Natural killer cell (primary cell): ENCODE measurements at places on chromosomes 11 and 22.

GRCh38 chr11:67776852-67777520 is 102.6 kb upstream of the ALDH3B2 start:
- no peaks in the 10 kb centered on the region for H3K36me3 ChIP-seq
- no peaks in the 10 kb centered on the region for H3K4me1 ChIP-seq
- H3K27me3 ChIP-seq: no peaks in the 10 kb centered on the region
- DNase-seq: no peak

DNA sequence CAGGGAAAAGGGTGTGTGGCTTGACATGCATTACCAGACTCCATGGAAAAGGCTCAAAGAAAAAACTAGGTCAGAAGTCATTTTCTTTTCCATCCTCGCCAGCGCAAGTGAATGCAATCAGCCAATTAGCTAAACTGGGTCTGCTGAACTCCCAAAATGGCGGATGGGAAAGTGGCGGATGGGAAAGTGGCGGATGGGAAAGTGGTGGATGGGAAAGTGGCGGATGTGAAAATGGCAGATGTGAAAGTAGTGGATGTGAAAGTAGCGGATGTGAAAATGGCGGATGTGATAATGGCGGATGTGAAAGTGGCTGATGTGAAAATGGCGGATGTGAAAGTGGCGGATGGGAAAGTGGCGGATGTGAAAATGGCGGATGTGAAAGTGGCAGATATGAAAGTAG is 158.4 kb downstream of the CEP164 start:
- H3K27me3 ChIP-seq: peaks cover 4% of the 10 kb centered on the region
- no peaks in the 10 kb centered on the region for H3K4me1 ChIP-seq
- no peak overlapping the region for H3K4me3 ChIP-seq
- H3K27ac ChIP-seq: no peak overlapping the region
- DNase-seq: no peak

DNA sequence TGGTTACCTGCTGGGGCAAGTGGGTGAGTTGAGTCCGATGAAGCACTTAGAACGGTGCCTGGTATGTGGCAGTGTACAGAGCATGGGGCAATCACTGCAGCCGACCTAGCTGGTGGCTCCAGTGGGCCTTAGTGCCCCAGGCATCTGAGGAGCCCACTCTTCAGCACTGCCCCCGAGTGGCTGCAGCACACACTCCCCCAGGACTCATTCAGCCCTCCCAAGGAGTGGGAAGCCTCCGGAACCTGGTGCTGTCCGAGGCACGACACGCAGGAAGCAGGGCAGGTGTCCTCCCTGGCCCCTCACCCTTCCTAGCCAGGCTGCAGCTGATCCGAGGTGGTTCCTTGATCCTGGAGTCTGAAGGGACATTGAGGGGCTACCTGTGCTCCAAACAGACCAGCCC is 42.4 kb upstream of the PRODH start:
- H3K27ac ChIP-seq: no peak overlapping the region
- no peaks in the 10 kb centered on the region for H3K4me1 ChIP-seq
- H3K36me3 ChIP-seq: no peaks in the 10 kb centered on the region
- H3K27me3 ChIP-seq: peaks cover 2% of the 10 kb centered on the region
- DNase-seq: no peak
- H3K4me3 ChIP-seq: no peak overlapping the region

DNA sequence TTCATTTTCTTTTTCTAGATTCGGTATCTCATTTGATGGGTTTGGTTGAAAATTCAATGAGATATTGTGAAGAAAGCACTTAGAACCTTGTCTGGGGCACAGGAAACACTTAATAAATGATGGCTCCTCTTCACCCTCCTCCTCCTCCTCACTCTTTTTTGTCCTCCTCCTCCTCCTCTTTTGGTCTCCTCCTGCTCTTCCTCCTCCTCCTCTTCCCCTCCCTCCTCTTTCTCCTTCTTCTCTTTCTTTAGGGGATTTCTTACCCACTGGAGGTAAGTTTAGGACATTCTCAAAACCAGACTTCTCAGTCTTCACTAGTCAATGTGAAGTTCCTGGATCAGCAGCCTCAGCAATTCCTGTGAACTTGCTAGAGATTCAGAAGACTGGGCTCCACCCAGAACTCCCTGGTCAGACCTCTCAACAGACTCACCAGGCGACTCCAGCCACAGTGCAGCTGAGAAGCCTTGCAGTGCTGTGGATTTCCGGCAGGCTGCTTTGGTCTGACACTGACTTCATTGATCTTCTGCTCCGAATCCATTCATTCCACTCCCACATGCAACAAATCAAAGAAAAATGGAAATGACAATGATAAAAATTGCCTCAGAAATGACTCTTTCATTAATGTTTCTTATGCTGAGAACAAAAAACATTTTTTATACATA is 368.6 kb upstream of the B3GAT1 start:
- peaks cover 7% of the 10 kb centered on the region for H3K27me3 ChIP-seq
- H3K4me1 ChIP-seq: no peaks in the 10 kb centered on the region
- H3K27ac ChIP-seq: no peak overlapping the region
- H3K4me3 ChIP-seq: no peak overlapping the region
- DNase-seq: no peak

- H3K4me3 ChIP-seq: no peak overlapping the region
- H3K4me1 ChIP-seq: peaks cover 69% of the 10 kb centered on the region
- H3K27me3 ChIP-seq: no peaks in the 10 kb centered on the region
- DNase-seq: peak; percentile 75
Measured at GRCh38 chr22:44664149-44664548, 37.9 kb upstream of the PRR5 start.

DNA sequence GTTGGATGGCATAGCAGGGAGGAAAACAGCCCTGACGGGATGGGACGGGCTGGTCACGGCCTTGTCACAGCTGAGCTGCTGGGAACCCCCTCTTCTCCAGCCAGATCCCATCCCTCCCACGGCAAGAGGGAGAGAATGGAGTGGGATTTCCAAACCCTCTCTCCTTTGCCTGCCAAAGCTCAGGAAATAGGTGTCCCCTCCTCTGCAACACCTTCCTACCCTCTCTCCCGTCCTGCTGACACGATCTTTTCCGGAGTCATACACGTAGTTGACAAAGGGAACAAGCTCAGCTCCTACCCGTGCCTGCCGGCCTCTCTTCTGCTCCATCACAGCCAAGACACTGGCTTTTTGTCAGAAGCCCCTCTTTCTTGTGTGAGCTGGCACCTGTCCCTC is 48.1 kb downstream of the PISD start:
- H3K4me1 ChIP-seq: peaks cover 23% of the 10 kb centered on the region
- DNase-seq: no peak
- no peak overlapping the region for H3K27ac ChIP-seq
- no peaks in the 10 kb centered on the region for H3K27me3 ChIP-seq
- H3K4me3 ChIP-seq: no peak overlapping the region
